Hematopoietic multipotent progenitor cell treated with erythropoietin and hydrocortisone succinate and interleukin-3 and kit ligand, for 8 days (in vitro differentiated cells): ENCODE measurements at places on chromosomes 7 and 10.

DNA sequence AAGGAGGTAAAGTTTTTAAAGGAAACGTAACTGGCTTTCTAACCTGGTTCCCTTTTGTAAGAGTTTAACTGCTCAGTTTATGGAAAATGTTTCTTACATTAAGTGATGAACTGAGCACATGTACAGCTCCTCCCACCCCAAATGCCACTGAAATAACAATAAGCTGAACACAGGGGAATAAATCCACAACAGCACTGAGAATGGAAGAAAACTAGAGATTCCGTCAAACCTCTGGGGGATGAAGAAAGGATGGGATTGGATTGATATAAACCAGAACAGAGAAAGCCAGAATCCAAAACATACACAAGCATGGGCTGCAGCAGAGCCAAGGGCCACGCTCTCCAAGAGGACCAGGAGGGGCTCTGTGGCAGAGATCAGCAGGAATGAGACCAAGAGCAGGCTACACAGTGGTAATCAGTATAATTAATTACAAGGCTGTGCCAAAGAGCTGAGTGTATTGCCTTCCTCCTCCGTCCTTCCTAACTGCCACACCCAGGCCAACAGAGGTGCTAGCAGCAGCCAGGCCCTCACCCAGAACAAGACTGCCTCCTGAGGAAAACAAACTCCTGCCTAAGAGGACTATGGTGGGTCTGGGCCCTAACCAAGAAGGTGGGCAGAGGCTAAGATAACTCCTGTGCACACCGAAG is 73.9 kb downstream of the KIAA1549 start:
- no peak for DNase-seq

DNA sequence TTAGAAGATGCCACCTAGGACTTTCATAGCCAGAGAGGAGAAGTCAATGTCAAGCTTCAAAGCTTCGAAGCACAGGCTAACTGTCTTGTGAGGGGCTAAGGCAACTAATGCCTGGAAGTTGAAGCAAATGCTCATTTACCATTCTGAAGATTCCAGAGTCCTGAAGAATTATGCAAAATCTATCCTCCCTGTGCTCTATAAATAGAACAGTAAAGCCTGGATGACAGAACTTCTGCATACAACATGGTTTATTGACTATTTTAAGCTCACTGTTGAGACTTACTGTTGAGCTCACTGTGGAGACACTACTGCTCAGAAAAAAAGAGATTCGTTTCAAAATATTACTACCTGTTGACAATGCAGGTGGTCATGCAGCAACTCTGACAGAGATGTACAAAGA is 28.6 kb downstream of the TNS3 start:
- no peak for DNase-seq

DNA sequence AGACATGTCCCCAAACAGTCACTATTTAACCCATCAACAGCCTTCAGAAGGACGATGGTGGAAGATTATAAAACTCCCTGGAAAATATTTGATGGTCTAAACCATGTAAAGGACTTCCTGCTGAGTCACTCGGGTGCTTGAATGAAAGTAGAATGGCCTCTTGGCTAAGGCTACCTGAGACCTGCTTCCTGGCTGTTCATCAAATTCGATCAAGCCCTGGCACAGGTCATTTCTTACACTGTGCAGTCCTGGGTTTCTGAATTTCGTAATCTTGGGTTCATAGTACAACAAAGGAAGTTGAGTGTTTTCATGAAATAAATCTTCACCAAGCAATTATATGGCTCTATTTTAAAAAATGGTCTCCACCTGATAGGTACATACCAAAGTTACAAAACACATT is 260.3 kb upstream of the RNF32 start:
- no peak for DNase-seq

DNA sequence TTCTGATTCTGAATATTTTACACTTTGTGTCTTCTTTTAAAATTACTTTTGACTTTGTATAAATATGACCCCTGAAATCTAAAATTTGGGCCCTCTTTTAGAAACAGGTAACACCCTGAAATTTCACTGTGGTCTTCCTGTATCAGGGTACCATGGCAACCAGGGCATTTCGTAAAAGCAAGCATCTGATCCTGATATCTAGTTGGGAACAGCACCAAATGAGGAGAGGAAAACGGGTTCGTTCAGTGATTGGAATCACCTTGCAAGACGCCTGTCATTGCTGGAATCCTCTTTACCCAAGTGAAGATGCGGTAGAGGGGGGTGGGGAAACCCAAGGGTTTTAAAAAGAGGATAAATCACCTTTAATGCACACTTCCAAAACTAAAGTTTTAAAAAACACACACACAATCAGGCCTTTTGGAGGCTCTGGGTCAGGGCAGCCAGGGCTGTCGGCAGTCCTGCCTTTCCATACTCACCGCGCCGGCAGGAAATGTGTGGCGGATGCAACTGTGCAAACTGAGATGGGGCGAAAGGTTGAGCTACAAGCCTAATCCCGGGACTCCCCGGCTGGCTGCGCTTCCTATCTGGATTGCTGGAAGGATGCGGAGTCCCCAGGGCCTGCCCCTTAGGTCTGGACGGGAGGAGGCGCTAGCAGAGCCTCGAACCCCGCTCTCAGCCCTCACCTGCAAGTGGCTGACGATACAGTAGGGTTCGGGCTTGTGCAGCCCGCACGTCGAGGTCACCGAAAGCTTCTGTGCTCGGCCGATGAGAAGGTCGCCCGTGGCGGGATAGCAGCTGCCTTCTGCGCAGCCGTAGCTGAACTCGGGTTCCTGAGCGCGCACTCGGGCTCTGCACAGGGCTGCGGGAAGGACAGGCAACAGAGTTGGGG is 1.8 kb downstream of the LAMB1 start:
- DNase-seq = no peak

- DNase-seq = no peak
These were observed 62.4 kb downstream of the NRP1 start for GRCh38 chr10:33271969-33272583.

DNA sequence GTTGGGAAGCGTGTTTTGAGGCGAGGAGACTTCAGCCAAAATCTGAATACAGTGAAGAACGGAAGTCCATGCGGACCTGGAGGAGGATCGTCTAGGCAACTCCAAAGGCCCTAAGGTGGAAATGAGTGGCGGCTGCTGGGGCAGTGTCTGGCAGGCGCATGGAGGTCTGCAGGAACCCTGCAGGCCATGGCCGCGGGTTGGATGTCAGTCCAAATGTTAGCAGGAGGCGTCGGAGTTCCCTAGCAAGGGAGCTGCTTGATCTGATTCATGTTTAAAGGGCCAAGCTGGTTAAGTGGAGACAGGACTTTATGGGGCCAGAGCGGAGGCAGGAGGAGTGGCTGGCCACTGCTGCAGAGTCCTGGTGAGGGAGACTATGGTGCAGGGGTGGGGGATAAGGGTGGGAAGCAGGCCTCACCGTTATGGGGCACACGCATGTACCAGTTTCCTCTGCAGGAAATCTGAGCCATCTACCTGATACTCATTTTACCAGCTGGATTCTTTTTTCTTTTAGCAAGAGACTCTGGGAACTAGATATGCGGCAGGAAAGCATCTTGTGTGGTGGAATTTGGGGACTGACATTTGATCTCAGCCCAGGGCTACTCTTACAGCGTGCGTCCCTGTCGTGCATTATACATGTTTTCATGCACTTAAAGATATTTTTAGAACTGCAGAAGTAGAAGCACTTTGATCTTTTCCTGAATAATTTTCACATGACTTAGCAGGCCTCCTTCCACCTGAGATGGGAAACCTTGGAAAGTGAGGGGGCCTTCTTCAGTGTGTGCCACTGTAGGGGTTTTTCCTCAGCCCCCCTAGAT is 6.6 kb upstream of the REPIN1 start:
- DNase-seq = no peak

DNA sequence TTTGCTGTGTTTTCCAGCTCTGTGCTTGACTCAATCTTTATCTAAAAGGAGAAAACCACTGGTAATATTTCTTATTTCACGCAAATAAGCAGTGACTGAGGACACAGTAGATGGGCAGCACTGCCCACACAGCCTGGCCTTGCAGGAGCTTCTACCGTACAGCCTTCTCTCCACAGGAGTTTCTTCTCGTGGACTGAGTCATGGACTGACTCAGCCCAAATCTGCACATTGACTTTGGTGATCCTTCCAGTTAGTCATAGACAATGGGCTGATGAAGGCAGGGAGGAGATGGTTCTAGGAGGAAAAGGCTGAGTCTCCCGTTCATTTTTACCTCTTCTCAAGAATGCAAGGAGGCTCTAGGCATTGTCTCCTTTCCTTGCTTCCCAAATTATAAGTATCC is 200.7 kb downstream of the RAPGEF5 start:
- DNase-seq = no peak

GRCh38 chr7:157554393-157555238 is 217.8 kb downstream of the DNAJB6 start:
- DNase-seq = no peak

- DNase-seq = no peak
These were observed 575 bp downstream of the PLPP4 start for GRCh38 chr10:120457431-120458172.

- no peak for DNase-seq
These were observed 108.5 kb downstream of the ST7 start for GRCh38 chr7:117061751-117062150.

DNA sequence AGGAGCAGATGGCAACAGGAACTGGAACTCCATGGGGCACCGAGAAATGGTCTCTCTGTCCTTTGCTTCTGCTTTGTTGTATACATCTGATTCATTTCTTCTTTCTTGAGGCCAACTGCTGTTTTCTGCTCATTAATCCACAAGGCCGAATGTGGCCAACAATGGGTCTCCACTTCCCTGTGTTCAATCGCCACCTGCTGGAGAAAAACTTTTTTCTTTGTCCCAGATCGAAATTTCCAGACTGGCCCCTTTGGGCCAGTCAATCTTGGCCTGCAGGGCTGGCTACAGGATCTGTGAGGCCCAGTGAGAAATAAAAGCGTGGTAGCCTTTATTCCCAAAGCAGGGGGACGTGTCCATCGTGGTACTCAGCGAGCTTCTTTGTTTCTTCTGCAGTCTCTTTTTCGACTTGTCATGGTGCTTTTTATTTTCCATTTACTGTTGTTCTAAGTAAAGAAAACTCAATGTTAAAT is 58.8 kb downstream of the PARP12 start:
- DNase-seq = peak; percentile 76

GRCh38 chr7:84042110-84042539 is 152.5 kb downstream of the SEMA3A start:
- DNase-seq = no peak

GRCh38 chr7:77619314-77619713 is 76.9 kb upstream of the RSBN1L start:
- no peak for DNase-seq

DNA sequence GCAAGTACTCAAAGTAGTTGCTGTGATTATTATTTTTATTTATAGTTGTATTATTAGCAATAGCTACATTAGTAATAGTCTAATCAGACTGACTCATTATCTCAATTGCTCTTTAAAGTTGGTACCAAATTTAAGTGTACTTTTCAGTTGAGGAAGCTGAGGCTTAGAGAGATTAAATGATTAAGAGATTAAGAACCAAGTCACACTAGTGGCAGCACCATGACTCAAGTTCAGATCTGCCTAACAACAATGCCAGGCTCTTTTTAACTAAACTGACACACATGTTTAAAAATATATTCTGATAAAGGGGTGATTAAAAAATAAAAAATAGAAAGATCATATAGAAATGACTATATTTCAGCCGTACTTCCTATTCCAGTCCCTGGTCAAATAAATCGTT is 42.0 kb downstream of the FZD1 start:
- DNase-seq = no peak

DNA sequence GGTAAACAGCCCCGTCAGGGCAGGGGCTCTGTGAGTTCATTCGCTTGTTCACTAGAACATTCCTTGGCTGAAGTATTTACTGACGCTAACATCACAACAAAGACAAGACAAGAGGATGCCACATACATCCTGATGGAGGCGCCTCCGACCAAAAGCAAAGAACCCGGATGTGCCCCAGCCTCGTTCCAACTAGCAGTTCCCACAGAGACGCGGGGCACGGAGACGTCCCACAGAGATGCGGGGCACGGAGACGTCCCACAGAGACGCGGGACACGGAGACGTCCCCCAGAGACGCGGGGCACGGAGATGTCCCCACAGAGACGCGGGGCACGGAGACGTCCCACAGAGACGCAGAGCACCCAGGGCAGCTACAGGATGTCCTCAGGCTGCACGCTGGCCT is 35.4 kb upstream of the CFAP46 start:
- no peak for DNase-seq

DNA sequence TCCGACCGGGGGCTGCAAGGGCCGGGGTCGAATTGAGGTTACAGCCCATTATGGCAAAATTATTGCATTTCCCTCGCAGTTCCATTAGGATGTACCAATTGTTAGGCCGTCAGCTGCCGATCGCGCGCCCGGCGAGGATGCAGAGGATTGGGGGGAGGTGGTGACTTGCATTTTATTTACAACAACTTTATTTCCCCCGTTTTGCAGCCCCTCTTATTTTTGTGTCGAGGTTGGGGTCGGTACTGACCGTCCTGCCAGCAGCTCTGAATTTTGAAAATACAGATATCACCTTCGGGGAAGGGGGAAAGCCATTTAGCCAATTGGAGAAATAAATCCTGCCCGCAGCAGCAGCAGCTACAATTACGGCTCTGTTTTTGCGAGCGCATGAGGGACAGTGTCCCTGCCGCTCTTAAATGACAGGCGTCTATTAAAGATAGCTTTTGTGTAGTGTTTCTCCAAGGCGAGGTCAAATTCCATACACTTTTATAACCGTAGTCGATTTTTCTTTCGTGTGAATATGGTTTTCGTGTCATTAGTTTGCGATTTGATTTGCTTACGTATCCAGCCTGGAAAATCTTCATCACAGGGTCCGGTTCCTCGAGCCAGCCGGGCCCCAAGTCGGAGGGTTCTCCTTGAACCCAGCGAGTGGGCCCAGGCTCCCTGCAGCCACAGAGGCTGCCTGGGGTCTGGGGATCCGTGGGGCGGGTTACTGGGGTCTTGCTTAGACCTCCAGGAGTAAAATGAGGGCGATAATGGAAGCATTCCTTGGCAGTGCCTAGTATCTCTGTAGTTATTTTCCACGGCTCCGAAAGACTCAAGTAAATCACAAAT is 684 bp upstream of the HOXA5 start:
- DNase-seq = no peak

GRCh38 chr7:92644406-92645113 is 54.4 kb upstream of the FAM133B start:
- DNase-seq = peak; percentile 86

DNA sequence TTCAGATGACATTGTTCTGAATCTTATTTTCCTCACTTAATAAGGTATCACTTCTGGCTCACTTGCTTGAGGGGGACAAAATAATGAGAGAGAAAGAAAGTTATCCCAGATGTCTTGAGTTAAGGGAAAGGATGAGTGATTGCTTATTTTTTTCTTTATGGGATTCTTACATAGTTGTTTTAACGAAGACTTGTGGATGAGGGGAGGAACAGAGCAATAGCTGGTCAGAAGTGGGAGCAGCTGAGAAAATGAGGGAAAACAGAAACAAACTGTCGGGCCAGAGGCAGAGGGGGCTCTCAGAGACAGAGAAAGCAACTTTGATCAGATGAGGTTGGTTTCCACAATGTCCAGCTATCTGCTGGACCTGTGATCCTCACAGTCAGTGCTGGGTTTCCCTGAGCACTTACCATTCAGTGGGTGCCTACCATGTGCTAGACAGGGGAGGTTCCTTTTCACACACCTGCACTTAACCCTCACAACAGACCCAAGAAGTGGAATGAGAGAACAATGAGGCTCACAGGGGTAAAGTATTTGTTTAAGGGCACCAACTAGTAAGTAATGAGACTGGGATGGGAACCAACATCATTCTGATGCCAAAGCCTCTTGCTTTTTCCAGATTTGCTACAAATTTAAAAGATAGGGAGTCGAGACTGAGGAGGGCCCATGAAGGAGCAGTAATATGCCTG is 64.2 kb downstream of the BICC1 start:
- DNase-seq = no peak
